ENCODE measurements at places on chromosomes 3 and 15.
A peak's percentile ranks its signal among the peaks of the same experiment; 100 is the strongest.

GRCh38 chr15:97652700-97653167, 307.8 kb upstream of the ARRDC4 start:
- DNase-seq: no peak

DNA sequence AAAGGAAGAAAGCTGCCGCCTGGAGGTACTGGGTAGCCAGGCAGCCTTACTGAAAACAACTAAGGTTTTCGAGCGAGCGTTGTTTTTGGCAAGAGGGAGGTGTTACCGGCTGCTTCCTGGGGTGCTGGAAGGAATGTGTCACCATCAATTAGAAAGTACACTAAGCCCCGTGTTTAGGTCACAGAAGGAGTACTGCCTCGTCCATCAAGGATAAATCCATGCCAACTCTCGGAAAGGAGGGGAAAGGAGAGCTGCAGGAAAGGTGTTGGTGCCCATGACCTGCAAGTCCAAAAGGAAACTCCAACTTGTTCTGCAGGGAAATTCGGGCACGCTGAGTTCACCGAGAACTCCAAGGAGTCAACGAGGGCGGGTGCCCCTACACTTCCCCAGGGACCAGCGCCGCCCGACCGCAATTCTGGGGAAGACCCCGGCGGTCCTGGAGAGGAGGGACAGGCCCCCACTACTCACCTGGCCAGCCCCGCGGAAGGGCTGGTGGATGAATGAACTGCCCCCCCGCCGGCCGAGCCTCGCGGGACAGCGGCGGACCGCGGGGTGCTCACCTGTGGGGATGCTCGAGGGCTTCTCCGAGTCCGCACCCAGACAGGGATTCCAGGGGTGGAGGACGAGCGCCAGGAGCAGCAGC, 542 bp downstream of the PLOD2 start:
- DNase-seq: peak; percentile 86

DNA sequence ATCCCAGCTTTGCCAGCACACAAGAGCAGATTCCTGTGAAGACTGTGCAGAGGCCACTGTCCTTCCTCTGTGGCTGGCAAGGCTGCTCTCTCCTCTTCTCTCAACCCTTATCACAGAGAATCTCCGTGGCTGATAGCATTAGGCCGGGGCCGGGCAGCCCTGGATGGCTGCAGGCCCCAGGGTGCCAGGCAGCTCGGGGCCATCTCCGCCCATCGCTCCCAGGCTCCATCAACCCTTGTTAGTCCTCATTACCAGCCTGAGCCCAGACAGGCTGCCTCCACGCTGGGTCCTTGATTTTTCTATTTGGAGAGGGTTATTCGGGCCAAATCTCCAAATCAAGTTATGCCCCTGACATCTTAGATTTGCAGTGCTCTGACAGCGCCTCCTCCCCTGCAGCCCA, 39.1 kb downstream of the MRPL46 start:
- no peak for DNase-seq

DNA sequence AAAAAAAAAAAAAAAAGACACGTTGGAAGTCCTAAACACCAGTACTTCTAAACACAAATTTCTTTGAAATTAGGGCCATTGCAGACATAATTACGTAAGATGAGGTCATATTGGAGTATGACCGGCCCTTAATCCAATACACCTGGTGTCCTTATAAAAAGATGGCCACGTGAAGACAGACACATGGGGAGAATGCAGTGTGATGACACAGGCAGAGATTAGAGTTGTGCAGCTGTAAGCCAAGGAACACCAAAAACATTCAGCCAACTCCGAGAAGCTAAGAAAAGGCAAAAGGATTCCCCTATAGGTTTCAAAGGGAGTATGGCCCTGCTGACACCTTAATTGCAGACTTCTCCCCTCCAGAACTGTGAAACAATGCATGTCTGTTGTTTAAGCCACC, 379.0 kb upstream of the PDZRN3 start:
- DNase-seq: no peak

DNA sequence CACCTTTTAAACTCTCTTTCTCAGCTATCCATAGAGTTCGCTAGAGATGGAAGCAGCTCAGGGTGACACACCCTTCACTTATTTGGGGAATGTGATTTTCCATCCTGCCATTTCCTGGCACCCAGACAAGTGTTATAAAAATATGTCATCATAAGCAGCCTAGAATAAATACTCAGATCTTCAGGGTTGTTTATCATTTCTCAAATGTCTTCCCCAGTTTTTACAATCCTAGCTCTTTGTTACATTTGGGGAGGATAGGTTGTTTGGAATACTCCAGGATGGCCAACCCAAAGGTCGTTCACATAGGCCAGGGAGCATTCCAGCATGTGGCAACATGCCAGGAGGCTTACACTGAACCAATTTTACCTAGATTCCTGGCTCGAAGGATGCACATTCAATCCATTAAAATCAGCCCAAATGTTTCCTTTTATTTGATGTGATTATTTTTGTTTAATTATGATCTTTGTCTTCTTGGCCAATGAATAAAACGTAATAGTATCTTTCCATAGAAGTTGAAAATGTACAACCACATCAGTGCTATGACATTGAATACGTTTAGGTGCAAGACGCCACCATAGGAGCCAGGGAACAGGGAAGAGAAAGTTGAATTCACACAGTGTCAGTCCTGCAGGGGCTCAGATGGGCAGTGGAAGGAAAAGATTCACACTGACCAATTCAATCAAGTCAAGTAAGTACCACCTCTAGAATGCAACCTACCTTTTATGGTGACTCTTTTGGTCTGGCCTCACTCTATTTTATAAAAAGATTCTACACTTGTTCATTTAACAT, 537.7 kb upstream of the MDFIC2 start:
- peak; percentile 94 for DNase-seq

GRCh38 chr3:32757618-32758374, 60.0 kb upstream of the TRIM71 start:
- no peak for DNase-seq

DNA sequence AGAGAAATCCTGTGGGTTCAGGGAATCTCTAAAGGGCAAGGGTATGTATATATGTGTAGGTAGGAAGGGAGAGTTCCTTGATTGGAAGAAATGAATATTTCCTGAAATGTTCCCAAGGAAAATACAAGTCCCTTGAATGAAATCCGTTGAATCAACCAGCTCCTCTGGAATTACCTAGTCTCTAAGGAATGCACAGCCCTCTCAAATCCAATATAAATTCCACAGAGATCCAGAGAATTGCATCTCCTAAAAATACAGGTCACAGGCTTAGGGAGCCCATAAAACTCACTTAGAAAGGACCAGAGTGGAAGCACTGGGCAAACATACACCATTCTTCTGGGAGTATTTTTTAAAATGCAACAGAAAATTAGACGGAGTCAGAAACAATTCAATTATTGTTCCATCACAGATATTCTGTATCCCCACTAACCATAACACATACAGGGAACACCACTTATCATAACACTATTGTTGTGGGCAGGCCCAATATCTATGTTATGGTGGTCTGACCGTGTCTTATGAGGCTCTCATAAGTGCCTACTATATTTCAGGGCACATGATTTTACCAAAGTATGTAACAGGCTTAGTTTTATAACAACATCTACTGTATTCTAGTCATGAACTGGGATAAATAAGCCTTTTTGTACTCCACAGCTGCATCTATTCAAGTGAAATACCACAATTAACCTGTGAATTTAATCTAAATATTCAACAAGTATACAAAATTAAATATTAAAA, 43.7 kb downstream of the IGSF11 start:
- no peak for DNase-seq

DNA sequence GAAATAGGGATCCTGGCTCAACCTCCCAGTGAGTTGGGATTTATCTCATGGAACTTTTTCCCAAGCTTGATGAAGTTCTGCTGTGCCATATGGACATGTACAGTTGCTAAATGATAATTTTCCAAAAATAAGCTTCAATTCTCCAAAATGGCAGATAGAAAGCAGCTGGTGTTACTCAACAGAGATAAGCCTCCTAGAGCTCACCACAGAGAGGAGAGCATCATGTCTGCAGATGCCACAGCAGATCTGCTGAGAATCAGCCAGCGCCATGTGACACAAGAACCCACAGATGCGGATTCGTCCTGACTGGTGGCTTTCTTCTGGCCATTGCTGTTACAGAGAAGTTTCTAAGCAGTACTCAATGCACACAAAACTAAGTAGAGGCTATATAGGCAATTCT, 50.6 kb downstream of the AGTR1 start:
- peak; percentile 37 for DNase-seq

DNA sequence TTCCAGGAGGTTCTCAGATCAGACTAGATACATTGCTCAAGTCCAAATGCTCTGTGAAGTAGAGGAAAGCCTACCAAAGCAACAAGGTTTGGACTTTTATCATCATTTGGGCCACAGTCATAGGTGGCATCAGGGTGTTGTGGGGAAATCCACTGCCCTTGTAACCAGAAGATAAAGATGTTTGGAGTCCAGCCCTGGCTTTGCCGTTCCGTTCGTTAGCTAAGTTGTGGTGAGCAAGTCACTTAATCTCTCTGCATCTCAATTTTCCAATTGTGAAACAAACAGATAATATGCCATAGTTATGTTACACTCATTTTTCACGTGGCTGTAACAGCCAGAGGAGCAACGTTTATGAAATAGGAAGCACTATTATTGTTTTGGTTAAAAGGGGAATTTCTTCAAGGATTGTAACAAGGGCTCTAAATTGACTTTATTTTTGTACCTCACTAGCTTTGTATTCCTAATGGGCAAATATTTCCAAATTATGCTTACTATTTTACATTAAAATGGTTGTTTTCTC, 125.6 kb downstream of the CD47 start:
- no peak for DNase-seq
